ENCODE measurements at places on chromosomes 3 and 15.

DNA sequence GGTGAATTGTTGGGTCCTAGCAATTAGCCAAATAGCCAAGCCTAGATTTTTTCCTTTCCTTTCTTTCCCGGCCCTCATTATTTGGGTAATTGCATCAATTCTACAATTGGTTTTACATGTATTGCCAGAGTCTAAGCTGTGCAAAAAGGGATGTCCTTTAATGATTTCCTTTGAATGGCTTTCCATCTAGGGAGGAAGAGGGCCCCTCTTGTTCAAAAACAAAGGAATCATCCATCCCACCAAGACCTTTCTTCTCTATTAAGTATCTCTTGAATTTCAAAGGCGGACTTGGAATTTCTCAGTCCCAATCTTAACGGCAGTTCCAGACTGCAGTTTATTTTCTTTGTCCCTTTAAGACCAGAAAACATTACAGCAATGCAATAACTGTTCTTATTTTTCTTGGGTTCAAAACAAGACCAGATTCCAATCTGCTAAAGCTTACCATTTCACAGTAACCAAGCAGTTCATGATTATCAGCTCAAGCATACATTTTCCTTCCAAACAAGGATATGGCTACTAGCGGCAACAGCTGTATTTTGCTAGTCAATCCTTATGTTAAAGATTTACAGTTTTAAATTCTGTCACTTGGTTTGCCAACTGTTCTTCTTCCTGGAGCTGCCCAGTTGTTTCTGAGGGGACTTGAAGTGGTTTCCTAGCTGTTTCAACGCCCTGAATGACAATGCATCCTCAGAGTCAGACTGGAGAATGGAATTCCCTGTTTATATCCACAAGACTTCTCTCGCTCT, 91.4 kb upstream of the LRIG1 start:
- DNase-seq = no peak

GRCh38 chr15:71424765-71425164, 309.5 kb downstream of the THSD4 start:
- no peak for DNase-seq

DNA sequence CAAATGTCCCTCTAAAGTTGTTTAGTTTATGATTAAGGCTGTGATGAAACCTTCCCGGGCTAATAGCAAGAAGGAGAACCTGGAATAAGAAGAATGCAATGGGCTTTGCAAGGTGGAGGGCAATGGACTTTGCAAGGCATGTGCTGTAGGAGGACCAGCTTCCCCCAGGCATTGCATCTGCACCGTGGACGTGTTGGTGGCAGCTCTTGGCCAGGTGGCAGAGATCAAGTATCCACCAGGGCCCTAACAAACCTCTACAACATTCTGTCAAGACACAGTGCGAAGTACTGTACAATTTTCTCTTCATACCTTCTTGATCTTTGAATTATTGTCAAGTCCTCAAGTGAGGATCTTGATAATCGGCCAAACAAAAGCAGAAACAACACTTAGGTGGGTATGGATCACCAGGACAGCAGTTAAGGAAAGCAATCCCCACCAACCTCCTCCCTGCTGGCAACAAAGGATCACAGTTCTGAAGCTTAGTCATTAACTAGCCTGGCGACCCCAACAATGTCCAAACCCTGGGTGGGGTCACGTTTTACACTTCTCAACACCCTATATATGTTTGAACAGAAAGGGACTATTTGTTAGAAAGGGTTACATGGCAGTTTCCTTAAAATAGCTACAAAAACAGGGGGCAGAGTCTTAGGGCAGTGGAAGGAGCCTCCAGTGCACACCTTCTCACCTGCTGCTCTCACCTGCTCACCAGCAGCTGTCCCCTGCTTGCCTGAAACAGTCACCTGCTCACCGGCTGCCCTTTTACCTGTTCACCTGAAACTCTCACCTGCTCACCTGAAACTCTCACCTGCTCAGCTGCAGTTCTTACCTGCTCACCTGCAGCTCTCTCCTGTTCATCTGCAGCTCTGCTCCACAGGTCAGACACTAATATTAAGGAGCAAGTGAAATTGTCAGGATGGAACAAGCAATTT, 137.9 kb upstream of the LIPC start:
- no peak for DNase-seq

DNA sequence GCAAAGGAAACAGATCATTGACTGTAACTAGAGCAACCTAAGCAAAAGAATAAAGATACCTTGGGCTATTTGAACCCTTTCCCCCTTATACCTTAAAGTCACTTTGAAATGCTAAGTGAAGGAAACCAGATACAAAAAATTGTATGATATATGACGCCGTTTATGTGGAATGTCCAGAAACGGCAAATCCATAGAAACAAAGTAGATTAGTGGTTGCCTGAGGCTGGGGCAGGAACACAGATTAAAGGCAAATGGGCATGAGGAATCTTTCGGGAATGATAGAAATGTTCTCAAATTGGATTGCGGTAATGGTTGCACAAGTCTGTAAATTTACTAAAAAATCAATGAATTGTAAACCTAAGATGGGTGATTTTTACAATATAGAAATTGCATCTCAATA, 160.1 kb upstream of the CCDC54 start:
- DNase-seq = no peak

GRCh38 chr15:69997813-69998212, 99.9 kb downstream of the TLE3 start:
- DNase-seq = no peak

- DNase-seq = no peak
Observed at GRCh38 chr3:106341087-106341486, 472.3 kb upstream of the CBLB start.

DNA sequence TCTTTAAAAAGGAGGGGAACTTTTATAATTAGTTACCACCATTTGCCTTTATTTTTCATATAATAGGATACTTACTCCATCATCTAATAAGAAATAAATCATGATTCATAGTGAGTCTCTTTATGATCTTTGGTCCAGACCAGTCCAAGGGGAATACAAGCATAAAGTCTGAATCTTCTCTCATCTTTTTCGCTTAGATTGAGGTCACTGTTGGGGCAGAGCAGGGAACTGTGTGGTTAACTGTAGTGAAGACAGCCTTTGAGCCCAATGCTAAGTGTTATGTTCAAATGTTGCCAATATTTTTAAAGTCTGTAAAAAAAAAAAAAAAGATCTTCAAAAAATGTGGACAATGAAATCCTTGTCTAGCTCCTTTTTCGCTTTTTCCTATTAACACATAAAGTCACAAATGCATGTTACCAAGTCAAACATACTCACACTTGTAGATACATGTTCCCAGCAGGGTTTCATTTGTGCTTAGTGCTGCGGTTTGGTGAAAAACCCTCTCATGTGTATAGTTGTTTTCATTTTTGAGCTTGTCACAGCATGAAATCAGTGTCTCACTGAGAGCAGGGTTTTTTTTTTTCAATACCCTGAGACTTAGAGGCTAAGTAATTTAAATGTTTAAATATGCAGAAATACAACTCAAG, 72.1 kb downstream of the EPHA3 start:
- DNase-seq = no peak

DNA sequence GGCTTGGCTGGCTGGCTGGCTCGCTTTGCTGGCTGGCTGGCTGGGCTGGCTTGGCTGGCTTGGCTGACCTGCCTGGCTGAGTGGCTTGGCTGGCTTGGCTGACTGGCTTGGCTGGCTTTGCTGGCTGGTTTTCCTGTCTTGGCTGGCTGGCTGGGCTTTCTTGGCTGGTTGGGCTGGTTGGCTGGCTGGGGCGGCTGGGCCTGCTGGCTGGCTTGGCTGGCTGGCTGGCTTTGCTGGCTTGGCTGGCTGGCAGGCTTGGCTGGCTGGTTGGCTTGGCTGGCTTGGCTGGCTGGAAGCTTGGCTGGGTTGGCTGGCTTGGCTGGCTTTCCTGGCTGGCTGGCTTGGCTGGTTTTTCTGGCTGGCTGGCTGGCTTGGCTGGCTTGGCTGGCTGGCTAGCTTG, 435.6 kb downstream of the GOLGA6L6 start:
- DNase-seq = no peak

Data from stimulated activated CD4-positive, alpha-beta T cell treated with anti-CD3 and anti-CD28 coated beads, TNF-alpha, amount 100 ng/mL, for 1 hour (primary cell).